ENCODE measurements at places on chromosomes 16 and 17.

GRCh38 chr17:33572615-33573014 lies 279.5 kb upstream of the ASIC2 start:
- peak; percentile 55 for DNase-seq

GRCh38 chr17:72095316-72095715 lies 25.5 kb upstream of the SOX9 start:
- no peak for DNase-seq

DNA sequence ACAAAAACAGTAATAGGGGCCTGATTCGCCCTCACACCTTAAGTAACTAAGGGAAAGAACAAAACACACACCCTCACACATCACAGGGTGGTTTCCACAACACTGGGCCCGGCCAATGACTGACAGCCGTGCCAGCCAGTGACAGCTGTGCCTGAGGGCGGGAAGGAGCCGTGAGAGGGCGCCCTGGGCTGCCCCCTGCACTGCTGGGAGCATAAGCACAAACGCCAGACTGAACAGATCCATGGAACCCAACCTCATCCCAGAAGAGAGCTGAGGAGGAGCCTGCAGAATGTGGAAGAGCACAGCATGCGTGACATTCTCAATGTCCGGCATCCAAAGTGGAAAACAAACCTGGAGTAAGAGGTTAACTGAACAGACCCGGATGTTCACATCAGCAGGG lies 16.0 kb downstream of the CSNK1D start:
- DNase-seq, result peak; percentile 47

DNA sequence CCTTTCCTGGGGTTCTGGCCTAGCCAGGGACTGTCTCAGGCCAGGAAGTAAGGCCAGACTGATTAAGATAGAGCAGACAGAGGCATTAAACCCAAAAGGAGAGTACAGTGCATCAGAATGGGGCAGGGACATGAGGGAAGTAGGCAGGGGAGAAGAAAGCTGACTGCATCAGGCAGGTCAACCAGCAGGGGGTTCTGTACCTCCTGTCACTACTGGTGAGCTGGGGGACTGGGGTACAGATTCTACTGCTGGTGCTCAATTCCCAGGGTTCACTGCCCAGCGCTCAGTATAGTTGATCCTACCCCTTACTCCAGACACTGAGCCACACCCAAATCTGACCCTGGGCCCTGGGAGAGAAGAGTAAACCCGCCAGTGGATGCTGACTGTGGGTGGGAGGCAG lies 12.9 kb upstream of the MTMR4 start:
- no peak for DNase-seq

- no peak for DNase-seq
Measured at GRCh38 chr17:29828676-29829284, 101.2 kb downstream of the SSH2 start.

DNA sequence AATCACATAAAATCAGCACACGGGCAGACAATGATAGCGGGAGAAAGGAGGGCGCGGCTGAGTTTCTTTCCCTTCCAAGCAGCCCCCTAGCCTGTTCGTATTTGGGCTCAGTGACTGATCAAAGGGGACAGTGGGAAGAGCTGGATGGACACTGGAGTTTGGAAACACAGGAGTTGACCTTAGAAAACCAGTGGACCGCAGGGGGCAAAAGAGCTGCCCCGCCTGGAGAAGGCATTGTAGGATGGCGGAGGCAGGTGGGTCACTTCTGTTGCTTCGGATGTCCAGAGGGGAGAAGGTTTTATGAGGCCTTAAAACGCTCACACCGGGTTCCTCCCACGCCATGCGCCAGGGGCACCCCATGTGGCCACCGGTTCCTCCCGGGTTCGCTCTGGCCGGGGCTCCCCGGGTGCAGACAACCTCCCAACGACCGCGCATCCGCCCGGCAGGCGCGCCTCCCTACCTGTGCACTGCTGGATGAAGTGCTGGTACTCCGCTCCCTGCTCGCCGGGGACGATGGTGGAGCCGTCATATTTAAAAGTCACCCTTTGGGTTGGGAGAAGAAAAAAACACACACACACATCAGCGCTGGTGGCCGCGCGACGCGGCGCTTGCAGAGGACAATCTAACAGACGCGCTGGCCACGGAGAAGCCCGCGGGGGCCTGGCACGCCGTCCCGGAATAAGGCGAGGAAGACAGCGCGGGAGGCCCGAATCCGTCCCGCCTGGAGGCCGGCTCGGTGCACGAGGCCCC lies 662 bp downstream of the COTL1 start:
- DNase-seq, result no peak

DNA sequence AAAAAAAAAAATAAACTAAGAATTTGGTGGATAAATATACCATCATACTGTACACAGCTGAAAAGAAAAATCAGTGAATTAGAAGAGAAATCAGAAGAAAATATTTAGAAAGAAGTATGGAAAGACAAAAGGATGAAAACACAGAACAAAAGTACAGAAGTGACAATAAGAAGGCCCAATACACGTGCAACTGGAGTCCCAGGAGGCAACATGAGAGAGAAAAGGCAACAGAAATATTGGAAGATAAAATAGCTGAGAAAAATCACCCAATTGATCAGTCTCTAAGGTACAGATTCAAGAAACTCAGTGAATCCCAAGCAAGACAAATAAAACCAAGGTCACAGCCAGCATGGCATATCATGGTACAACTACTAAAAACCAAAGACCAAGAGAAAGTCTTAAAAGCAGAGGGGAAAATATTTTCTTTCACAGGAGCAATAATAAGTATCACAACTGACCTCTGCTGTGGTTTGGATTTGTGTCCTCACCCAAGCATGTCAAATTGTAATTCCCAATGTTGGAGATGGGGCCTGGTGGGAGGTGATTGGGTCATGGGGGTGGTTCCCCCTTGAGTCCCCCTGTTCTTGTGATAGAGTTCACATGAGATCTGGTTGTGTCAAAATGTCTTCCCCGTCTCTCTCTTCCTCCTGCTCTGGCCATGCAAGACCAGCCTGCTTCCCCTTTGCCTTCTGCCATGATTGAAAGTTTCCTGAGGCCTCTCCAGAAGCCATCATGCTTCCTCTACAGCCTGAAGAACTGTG lies 20.2 kb upstream of the ENGASE start:
- DNase-seq, result no peak

DNA sequence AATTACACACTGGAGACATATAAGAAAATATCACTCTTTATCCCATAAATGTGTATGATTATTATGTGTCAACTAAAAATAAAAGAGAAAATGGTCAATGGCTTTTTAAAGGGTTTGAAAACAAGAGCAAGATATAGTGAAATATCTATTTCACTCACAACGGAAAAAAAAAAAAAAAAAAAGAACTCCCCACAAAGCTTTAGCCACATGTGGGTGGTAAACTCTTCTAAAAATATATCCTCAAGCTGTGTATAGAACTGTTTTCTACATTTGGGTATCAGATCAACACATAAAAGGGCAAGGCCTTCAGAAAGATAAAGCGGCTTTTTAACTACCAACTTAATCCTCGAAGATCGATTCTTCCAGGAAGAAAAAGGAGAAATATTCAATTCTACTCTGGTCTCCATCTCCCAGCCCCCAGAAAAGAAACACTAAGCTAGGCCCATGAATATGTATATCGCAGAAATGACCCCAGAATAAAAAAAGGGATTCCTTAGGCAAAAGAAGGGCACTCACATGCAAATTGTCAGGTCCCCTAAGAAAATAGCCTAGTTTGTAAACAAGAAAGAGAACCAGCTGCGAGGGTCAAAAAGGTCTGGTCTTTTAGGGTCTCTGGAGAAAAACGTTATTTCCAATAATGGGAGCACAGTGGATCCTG lies 4.4 kb downstream of the LITAF start:
- DNase-seq, result no peak

DNA sequence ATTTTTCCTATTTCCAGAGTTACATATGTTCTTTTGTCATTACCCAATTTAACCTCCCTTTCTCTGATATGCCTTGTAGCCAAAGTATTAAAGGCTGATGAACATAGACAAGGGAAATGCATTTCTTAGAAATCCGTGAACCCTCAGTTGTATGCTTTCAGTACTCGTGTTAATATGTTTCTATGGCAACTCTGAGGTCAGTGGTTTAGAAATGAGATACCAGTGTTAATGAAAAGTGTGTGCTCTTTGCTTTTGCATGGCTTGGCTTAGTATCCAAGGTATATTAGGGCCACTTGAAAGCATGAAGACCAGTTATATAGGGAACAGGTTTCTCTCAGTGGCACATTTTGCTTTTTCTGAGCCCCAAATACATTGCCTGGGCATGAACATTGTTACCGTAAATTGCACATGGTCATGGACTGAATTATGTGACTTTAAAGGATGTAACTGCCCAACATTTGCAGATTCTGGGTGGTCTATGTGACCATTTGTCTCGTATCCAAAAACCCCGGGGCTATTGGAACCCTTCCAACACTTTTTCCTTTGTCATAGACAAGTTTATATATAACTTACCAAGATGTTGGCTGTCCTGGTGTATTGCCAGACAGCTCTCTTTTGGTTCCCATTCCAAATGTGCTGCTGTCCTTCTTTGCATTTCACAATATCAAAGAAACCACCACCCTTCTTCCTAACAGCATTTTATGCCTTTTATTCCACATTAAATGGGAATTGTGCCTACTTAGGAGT lies 17.5 kb downstream of the ABHD15 start:
- no peak for DNase-seq

Data from cardiac muscle cell (in vitro differentiated cells and primary cell).